ENCODE measurements at places on chromosomes 16 and 17.

DNA sequence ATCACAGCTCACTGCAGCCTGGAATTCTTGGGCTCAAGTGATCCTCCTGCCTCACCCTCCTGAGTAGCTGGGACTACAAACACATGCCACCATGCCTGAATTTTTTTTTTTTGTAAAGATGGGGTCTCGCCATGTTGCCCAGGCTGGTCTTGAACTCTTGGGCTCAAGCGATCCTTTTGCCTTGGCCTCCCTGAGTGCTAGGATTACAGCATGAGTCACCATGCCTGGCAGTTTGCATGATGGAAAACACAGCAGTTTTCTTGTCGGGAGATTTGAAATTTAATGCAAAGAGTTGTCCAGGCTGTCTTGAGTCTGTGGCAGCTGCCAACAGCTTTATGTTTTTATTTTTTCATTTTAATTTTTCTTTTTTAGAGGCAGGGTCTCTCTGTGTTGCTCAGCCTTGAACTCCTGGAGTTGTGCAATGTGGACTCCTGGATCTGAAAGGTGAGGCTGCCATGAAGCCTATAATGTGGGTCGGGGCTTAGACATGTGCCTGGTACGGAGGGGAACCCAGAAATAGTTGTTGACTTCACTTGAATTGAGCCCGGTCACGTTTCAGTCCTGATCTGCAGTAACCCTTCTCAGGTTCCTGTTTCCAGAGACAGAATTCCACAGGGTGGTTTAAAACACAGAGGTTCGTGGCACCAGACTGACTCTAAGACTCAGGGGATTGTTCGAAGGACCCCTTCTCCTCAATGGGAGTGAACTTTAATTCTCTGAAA lies 18.7 kb downstream of the CD300A start:
- no peak for DNase-seq

DNA sequence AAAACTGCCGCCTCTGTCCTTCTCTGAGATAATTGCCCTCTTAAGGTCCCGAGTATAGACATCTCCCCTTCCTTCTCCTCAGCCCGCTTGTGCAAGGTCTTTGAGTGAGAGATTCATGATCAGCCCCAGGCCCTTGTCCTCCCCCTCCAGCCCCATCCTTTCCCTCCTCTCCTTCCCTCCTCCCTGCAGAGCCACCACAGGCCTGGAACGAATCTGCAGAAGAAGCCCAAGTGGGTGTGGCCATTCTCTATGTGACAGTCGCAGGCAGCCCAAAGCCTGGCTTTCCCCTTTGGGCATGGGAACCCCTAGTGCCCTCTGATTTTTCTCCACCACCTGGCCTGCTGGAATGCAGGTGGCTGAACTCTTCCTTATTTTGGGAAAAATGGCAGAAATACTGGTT lies 7.2 kb upstream of the NDRG4 start:
- no peak for DNase-seq

- no peak for DNase-seq
Observed at GRCh38 chr16:19844945-19845641, 39.6 kb downstream of the GPRC5B start.

DNA sequence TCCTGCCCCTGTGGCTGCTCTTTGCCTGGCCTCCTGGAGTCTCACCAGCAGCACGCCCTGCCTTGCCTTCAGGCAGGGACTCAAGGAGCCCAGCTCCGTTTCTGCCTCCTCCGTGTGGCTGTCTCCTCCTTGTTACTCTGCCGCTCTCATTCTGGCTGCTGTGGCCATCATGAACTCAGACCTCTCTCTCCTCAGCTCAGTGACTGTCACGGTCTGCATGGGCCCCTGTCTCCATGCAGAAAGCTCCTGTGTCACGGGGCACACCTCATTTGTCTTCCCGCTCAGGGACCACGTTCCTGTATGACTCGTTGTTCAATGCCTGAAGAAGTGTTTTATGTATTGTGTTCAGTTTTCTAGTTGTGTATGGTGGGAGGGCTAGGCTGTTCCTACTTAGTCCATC lies 25.3 kb downstream of the RPTOR start:
- DNase-seq, result no peak

- DNase-seq, result no peak
Observed at GRCh38 chr16:52558448-52558847, 11.5 kb upstream of the TOX3 start.

- DNase-seq, result no peak
Observed at GRCh38 chr17:37662353-37662752, 19.1 kb upstream of the DDX52 start.

- no peak for DNase-seq
Observed at GRCh38 chr17:51707216-51707615, 446.9 kb downstream of the UTP18 start.

DNA sequence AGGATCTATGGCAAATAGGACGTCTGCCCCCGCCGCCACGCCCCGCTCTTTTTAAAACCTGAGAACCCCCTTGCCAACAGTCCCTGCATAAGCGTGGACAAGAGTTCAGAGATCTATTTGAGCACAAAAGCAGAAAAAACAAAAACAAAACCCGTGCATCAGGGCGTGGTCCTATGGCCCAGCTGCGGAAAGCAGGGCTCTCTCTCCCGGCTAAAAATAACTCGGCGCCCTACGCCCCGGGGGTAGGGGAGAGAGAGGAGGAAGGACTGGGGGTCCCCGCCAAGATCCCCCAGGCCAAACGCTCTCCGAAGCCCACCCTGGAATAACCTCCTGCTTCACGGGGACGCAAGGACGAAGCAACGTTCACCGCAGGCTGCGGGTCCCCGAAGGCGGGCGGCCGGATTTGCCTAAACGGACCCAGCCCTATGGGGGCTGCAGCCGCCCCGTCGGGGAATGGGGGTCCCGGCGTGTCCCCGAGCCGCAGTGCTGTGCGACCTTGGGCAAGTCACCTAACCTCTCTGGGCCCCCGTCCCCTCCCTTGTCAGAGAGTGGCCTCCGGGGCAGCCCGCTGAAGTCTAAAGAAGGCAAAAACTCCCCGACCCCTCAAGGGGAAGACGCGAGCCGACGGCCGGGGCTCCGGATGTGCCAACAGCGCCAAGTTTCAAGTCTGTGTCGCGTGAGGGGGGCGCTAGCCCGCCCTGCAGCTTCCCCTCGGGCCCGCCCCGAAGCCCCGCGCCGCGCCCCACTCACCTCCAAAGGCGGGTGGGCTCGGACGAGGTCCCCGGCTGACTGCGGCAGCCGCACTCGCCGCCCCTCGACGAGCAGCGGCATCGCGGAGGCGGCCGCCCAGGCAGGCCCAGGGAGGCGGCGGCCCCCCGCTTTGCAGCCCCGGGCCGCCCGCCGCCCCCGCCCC lies 477 bp downstream of the NTAN1 start:
- DNase-seq, result no peak

GRCh38 chr16:83908798-83909197 lies 9.9 kb downstream of the MLYCD start:
- no peak for DNase-seq

- peak; percentile 86 for DNase-seq
Observed at GRCh38 chr17:3723556-3724377, at the start of gene HASPIN. TSS of gene HASPIN (plus strand) at chr17:3723903. CDS start at chr17:3723936, 33 bp downstream.

DNA sequence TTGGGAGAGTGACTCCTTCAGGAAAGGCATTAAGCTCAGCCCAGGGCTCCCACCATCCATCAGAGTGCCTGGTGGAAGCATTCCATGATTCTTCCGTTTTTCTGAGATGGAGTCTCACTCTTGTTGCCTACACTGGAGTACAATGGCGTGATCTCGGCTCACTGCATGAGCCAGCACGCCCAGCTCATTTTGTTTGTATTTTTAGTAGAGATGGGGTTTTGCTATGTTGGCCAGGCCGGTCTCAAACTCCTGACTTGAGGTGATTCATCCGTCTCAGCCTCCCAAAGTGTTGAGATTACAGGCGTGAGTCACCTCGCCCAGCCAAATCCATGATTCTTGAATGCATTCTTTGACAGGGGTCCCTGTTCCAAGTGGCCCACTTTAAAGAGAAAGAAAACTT lies 23.1 kb downstream of the MIS12 start:
- DNase-seq, result no peak

- no peak for DNase-seq
Observed at GRCh38 chr16:83269048-83269447, 538.7 kb upstream of the HSBP1 start.

DNA sequence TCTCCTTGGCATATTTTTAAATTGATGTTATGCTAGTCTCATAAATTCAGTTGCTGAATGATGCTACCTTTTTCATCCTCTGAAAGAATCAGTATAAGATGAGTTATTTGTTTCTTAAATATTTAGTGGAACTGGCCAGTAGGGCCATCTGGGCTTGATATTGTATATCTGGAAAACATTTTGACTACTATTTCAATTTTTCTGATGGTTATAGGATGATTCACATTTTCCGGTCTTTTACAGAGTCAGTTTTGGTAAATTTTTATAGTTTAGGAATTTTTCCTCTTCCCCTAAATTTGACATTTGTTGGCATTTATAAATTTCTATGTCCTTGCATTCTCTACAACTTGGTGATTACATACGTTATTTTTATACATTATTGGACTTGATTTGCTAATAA lies 296.3 kb upstream of the AXIN2 start:
- no peak for DNase-seq

DNA sequence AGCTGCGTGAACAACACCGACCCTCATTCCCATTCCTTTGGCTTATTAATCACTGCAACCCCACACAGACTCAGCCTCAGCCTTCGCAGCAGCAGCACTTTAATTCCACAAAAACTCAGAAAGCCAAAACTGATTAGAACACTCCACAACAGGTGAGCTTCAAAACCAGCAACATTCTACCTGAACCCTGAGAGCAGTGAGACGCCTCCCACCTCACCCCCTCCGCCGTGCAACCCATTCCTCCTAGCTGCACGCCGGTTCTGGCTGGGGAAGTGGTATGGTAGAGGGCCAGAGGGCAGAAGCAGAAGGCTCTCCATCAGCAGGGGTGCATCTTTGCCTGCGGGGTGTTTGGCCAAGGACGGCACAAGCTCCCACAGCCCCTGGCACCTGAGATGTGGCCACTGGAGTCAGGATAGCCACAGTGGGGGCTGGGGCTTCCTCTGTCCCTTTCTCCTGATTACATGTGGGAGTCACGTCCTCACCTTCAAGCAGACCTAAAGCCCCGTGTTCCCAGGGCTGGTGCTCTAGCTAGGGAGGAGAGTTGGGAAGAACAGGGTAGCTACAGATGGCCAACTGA lies 1.6 kb downstream of the BORCS6 start:
- no peak for DNase-seq

DNA sequence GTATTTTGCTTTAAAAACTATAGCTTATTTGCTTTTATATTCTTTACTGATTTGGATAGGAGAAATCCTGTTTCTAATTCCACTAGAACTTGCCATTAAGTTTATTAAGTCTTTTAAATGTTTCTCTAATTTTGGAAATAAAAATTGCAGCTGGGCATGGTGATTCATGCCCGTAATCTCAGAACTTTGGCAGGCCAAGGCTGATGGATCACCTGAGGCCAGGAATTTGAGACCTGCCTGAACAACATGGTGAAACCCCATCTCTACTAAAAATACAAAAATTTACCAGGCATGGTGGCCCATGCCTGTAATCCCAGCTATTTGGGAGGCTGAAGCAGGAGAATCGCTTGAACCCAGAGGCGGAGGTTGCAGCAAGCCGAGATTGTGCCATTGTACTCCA lies 30.7 kb downstream of the DNAH17 start:
- DNase-seq, result no peak

GRCh38 chr17:41885733-41886132 lies 20.5 kb upstream of the KLHL11 start:
- DNase-seq, result no peak

GRCh38 chr17:81636505-81637288 lies at the start of the genes NPLOC4 and TSPAN10:
TSS of gene NPLOC4 (minus strand) at chr17:81637112. CDS start at chr17:81636930, 182 bp downstream.
TSS of gene TSPAN10 (plus strand) at chr17:81637196. CDS start at chr17:81642413, 5,217 bp downstream.
- DNase-seq, result peak; percentile 71

DNA sequence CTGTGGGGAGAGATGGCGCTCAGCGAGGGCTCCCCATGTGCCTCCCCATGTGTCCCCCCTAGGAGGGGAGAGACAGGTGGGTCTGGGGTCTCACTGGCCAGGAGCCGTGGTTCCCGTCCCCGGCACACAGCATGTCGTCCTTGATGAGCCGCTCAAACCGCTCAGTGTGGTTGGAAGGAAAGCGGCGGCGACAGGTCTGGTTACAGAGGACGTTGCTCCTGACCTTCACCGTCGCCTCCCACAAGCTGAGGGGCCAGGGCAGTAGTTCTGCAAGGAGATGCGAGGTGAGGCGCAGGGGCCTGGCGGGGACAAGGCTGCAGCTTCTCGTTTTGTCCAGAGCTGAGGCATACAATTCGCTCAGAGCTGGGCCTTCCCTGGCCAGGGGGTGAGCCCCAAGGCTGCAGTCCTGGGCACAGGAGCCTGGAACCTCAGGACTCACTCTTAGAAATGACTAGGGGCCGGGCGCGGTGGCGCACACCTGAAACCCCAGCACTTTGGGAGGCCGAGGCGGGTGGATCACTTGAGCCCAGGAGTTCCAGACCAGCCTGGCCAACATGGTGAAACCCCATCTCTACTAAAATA lies 22.8 kb upstream of the UBE2I start:
- no peak for DNase-seq

GRCh38 chr16:31471875-31472708 lies at the start of gene TGFB1I1:
TSS of gene TGFB1I1 (plus strand) at chr16:31472152. CDS start at chr16:31472189, 37 bp downstream.
- no peak for DNase-seq

DNA sequence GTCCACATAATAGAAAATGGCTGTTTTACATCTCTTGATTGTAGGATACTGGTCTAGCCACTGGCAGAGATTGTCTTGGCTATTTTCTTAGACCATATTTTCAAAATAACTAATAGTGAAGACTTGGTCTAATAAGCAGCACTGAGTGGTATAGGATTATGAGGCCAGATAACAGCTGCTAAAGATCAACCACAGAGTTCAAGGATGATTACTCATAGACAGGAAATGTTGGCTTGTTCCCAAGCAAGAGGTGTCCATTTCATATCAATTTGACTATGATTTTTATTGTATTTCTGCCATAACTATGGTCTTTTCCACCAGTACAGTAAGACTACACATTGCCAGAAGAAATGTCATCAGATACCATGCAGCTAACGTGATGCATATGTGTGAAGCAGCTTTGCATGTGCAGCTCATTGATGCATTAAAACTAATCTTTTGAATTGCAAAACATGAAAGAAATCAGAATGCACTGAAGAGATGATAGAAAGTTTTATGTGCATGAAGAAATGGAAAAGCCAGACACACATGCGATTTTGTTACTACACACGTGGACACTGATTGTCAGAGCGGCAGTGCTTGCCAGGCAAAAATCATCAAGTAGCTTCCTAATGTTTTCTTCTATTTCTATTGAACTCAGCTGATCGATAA lies 693.3 kb downstream of the CDH11 start:
- no peak for DNase-seq

- no peak for DNase-seq
Observed at GRCh38 chr16:4214215-4214621, 27.7 kb downstream of the SRL start.

DNA sequence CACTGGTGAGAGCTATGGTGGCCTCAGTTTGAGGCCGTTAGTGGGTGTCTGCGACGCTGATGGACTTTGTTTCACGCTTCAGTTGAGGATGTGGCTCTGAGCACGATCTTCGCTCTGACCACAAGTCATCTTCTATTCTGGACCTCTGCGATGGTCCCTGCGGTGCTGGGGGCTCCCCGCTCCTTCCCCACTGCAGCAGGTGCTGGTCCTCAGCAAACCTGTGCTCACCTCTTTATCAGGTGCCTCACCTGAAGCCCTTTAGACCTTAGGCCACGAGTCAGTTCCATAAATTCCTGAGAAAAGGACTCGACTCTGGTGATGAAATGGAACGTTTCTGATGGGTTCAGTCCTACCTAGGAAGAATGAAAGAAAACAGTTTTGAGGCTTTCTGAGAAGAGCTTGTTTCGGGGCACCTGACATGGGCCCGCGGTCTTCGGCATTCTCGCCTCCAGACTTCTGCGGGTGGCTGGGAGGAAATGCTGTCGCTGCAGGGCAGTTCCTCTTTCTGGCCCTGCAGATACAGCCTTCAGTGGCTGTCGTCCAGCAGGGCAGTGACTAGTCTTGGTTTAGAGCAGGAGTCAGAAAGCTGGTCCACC lies 4.7 kb downstream of the KCTD5 start:
- DNase-seq, result no peak

All from stimulated activated CD8-positive, alpha-beta memory T cell treated with anti-CD3 and anti-CD28 coated beads, Interleukin-2, amount 100 ng/mL, for 1 hour (primary cell).